ENCODE measurements at places on chromosomes 3 and 15.

GRCh38 chr3:10518506-10519150 is 13.2 kb upstream of the ATP2B2 start:
- DNase-seq, result no peak

GRCh38 chr3:152226176-152226575 is 42.6 kb upstream of the MBNL1 start:
- no peak for DNase-seq

GRCh38 chr15:34119291-34119690 is 17.4 kb downstream of the PGBD4 start:
- no peak for DNase-seq

- DNase-seq, result no peak
These were observed 1.4 kb upstream of the CRABP1 start for GRCh38 chr15:78338781-78339180.

DNA sequence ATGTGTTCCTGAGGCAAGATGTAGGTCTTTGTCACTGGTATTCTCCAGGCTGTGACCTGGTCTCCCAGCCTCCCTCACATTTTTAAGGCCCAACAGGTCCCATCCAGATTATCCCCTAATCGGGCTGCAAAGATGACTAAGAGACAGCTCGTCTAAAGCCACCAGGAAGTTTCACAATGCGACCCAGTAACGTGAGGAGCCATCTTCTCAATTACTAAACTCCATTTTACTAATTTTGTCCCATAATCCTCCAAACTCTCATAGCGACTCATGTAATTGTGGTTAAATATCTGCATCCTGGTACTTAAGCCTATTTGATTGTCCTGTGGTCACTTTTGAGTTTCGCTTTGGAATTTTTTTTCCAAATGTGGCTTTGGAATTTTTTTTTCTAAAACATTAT is 8.7 kb upstream of the PLA2G4F start:
- DNase-seq, result no peak

- DNase-seq, result no peak
These were observed 7.9 kb downstream of the RPL32 start for GRCh38 chr3:12833222-12834161.

- DNase-seq, result no peak
These were observed 8.3 kb upstream of the KCNMB2 start for GRCh38 chr3:178527981-178528380.

DNA sequence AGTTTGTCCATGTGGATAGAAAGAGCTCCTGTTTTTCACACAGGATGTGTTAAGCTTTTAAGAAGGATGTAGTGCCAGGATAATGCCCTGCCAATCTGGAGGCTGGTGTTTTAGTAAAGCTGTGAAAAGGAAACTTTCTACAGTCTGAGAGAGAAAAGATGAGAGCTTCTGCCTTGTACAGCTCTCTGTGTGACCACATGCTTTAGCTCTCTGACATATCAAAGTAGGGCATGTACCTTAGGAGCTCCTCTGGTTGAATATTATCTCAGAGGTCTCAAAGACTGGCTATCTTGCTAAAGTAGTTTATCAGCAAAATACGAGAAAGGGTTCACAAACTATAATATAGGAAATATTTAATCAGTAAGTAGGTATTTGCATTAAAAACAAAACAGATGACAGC is 30.4 kb downstream of the CDIN1 start:
- DNase-seq, result no peak

DNA sequence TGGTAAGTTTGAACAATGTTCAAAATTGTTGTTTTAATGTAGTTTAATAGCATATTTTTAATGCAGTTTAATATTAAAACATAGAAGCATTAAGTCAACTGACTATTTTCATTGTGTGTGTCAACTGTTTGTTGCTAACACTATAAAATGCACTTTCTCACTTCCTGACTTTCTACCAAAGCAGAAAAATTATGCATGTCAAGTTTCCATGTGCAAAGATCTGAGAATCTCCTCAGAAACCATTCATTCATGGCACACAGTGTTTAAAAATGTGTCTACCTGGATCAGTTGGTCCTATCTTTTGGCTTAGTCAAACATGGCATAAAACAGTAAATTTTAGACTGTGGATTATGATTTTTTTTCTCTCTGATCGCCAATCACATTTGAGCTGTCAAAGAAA is 156.0 kb downstream of the PLD1 start:
- DNase-seq, result no peak

DNA sequence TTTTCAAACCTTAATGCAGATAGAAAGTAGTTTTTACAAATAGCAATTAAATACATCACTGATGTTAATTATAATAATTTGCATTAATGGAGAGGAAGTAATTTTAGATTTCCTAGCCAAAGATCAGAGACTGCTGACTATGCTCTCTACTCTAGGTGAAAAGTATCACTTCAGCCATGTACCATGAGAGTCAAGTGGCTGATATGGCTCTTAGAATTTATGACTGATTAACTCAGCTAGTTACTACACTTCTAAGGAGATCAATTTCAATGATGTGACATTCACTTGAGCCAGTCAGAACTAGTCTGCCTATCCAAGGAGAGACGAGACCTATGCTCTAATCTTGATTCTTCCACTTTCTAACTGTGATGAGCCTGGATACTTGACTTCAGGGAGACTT is 405.7 kb upstream of the RORA start:
- no peak for DNase-seq

GRCh38 chr3:129651435-129652202 is 45.1 kb upstream of the PLXND1 start:
- no peak for DNase-seq

DNA sequence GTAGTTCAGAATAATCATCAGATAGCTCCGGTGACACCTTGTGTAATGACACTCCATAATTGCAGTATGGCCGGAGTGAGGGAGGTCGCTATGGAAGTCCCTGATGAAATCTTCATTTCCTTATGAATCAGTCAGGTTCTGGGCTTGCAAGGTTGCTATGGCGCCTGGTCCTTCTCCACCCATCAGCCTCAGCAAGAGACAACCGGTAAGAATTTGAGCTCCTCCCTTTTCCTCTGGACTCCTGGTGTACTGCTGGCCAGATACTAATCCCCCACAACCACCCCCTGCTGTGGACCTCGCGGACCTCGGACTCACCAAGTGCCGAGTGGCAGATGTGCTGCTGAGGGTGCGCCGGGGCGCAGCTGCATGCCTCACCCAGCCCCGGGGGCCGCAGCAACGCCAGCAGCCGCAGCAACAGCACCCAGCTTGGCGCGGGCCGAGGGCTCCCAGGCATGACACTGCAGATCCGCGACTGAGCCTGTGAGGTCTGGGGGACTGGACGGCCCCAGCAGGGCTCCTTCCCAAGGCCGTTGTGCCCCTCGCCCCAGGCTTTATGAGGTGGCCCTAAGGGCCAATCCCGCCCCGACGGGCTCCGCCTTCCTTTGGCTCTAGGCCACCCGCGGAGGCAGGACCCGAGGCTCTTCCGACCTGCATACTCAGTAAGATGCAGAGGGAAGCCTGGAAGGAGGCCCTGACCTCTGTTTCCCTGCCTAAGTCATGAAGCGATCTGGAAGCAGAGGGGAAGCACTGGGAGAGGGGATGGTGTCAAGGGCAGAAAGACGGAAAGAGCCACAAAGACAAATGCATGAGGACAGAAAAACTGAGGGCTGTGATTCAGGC is at the start of gene TIMP4:
TSS of gene TIMP4 (minus strand) at position 526 of the 840 bp plus-strand sequence. CDS start at position 454, 72 bp downstream.
- DNase-seq, result no peak

DNA sequence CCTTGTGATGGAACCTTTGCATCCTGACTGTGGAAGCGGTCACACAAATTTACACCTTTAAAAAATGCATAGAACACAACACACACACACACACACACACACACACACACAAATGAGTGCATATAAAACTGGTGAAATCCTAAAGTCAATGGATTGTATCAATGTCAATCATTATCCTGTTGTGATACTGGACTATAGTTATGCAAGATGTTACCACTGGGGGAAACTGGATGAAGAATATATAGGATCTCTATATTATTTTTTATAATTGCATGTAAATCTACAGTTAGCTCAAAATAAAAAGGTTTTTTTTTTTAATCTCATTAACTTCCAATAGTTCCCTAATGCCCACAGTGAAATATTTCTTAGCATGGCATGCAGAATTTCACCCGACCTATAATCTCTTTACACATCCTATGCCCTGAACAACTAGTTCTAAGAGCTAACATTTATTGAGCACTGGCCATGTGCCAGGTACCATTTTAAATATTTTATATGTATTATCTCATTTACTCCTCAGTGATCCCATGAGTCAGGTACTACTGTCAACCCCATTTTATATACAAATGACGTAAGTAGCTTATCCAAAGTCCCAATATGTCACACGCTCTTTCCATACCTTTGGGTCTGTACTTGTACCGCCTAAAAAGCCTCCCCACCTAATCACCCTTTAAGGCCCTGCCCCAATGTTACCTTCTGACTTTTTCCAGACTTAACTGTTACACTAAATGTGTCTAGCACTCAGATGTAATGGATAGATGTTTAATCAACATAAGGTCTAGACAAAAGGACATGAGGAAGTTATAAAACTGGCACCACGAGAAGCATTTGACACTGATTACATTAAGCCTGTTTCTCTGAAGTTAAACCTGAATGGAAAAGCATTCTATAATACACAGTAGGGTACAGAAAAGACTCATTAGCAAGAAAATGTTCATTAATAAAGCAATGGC is 5.5 kb downstream of the ABCC5 start:
- no peak for DNase-seq

GRCh38 chr15:63551400-63551799 is 45.8 kb upstream of the FBXL22 start:
- no peak for DNase-seq

DNA sequence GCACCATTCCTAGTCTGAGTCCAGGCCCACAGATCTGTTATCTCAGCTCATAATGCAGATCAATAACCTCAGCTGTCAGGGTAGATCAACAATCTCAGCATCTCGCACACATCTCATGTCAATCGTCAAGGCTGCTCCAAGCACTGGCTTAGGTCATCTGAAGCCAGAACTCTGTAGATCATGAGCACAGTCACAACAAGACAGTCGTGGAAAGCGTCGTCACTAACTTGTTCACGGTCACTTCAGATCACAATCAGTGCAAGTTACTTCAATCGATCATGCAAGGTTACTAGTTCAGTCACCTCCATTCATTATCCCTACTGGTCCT is 71.8 kb downstream of the RBPMS2 start:
- no peak for DNase-seq

DNA sequence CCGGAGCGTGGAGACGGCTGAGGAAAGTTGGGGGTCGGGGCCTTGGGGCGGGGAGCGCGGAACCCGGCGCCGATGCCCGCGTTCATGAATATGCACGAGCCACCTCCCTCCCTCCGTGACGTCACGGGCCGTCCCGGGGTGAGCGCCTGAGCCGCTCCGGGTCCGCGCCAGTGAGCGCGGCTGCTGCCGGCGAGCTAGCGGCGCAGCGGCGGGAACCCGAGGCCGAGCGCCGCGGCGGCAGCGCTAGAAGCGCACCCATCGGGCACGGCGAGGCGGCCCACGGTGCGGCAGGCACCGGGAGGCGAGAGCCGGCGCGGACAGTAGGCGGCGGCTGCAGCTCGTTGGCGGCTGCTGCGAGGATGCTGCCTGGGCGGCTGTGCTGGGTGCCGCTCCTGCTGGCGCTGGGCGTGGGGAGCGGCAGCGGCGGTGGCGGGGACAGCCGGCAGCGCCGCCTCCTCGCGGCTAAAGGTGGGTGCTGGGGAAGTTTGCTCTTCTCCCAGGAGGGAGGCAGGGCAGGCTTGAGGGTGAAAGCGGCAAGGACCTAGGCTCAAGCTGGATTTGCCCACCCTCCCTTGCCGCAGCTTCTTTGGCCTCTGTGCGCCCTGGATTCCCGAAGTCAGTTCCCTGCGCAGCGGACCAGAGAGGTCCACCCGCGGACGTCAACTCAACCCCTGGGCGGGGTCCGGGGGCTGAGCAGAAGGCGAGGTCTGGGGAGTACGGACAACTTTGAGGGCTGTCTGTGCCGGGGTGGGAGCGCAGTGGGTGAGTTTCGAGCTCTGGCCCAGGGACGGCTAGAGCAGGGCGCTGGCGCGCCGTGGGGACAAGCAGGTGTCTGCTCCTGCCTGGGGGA is at the start of gene CLSTN2:
TSS of gene CLSTN2 (plus strand) at position 170 of the 850 bp plus-strand sequence.
- peak; percentile 72 for DNase-seq

DNA sequence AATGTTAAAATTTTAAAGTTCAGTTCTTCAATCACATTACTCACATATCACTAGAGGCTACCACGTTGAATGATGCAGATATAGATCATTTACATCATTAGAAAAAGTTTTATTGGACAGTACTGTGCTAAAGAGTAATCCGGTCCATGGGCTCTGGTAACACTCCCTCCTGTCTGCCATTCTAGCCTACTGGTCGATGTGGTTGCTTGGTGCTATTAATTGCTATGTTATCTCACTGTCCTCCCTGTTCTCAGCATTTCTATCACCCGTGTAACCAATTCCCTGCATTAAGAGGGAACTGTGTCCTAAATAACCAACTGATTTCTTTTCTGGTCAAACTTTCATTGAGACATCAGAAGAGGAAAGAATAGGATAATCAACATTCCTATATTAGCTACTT is 347.5 kb upstream of the RBMS3 start:
- DNase-seq, result no peak

- no peak for DNase-seq
These were observed at the start of gene MLH1 for GRCh38 chr3:36993326-36994283. Gene MLH1, plus strand, starts transcription at chr3:36993518. Its CDS starts 30 bp downstream, at chr3:36993548.

GRCh38 chr3:161548301-161548700 is 51.7 kb downstream of the OTOL1 start:
- no peak for DNase-seq

DNA sequence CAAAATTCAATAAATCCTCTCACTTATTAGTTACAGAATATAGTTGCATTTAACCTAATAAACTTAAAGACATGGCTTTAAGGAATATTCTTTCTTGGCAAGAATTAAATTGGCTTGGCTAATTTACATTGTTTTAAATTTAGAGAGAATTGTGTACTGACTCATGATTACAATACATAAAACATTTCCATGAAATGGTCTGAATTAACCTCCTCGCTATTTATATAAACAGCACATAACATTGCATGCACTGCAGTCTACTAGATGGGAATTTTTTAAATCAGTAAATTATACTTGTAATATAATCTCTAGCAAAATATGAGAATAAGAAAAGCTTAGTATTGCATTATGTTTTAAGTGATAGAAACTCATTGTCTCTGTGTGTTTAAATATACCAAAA is 268.9 kb downstream of the SHOX2 start:
- DNase-seq, result no peak

GRCh38 chr15:56074481-56075265 is 81.3 kb upstream of the NEDD4 start:
- DNase-seq, result no peak

- DNase-seq, result peak; percentile 34
These were observed 57.2 kb downstream of the SEC22A start for GRCh38 chr3:123258811-123259420.

GRCh38 chr15:78364233-78364632 is 24.1 kb downstream of the CRABP1 start:
- no peak for DNase-seq

- no peak for DNase-seq
These were observed 6.7 kb downstream of the VGLL3 start for GRCh38 chr3:86984271-86984670.
